Muscle of arm (tissue), 14 donors: ENCODE measurements at places on chromosomes 5 and 9. TPM values are rescaled to one million over a fixed set of nuclear protein-coding genes. Genes with fewer than 3 reads are reported as not detected.

DNA sequence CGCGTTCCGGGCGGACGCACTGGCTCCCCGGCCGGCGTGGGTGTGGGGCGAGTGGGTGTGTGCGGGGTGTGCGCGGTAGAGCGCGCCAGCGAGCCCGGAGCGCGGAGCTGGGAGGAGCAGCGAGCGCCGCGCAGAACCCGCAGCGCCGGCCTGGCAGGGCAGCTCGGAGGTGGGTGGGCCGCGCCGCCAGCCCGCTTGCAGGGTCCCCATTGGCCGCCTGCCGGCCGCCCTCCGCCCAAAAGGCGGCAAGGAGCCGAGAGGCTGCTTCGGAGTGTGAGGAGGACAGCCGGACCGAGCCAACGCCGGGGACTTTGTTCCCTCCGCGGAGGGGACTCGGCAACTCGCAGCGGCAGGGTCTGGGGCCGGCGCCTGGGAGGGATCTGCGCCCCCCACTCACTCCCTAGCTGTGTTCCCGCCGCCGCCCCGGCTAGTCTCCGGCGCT, at the start of gene DAPK1:
TSS of gene DAPK1 (plus strand) at position 264 of the 442 bp plus-strand sequence. CDS start 1,211 bp downstream, outside the sequence.
- DNase-seq, result peak; percentile 49

DNA sequence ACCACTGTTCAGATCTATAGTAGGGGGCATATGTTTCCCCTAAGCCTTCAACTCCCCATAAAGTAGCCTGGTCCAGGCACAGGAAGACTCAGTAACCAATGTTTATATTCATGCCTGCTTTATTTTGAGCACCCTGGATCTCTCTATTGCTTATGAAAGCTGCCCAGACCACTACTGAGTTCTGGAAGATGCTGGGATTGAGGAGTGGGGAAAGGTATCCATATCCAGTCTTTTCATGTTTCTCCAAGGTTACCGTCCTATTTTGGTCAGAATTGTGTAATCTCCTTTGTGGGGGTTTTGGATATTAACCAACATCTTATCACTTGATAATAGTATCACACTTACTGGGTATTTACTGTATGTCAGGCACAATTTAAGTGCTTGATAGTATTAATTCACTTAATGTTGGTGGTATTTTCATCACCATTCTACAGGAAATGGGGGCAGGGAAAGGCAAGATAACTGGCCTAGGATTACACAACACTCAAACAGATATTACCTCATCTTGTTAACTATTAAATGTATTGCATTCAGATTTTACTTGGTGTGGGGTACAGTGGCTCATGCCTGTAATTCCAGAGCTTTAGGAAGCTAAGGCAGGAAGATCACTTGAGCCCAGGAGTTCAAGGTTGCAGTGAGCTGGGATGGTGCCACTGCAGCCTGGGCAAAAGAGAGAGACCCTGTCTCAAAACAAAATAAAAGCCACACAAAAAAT, 36.3 kb downstream of the RUSC2 start:
- no peak for DNase-seq

GRCh38 chr5:156883316-156883875, 33.3 kb downstream of the PPP1R2B start:
- no peak for DNase-seq

- no peak for DNase-seq
These were observed 35.4 kb upstream of the CCNG1 start for GRCh38 chr5:163402007-163402406.

DNA sequence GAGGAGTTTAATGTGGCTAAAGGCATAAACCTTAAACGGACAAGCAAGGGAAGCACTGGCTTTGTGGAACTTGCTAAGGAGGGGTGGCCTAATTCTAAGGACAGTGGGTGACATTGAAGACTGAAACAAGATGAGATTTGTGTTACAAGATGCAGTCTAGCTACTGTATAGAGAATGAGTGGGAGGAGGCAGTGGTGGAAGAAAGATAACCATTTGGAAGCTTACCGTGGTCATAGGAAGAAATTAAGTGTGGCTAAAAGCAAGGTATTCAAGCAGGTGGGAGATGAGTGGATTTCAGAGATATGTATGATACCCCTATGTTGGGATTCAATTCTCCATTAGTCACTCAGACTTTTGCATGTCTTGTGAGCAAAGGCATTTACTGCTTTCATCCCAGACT, 4.6 kb downstream of the PAM start:
- no peak for DNase-seq

GRCh38 chr5:175893466-175893865, 22.1 kb downstream of the CPLX2 start:
- DNase-seq, result no peak

PDE8B gene
- 3.8 TPM for polyA plus RNA-seq
